ENCODE measurements at places on chromosomes 4 and X.

GRCh38 chr4:118680808-118681207 is 4.4 kb upstream of the METTL14 start:
- no peak for DNase-seq

DNA sequence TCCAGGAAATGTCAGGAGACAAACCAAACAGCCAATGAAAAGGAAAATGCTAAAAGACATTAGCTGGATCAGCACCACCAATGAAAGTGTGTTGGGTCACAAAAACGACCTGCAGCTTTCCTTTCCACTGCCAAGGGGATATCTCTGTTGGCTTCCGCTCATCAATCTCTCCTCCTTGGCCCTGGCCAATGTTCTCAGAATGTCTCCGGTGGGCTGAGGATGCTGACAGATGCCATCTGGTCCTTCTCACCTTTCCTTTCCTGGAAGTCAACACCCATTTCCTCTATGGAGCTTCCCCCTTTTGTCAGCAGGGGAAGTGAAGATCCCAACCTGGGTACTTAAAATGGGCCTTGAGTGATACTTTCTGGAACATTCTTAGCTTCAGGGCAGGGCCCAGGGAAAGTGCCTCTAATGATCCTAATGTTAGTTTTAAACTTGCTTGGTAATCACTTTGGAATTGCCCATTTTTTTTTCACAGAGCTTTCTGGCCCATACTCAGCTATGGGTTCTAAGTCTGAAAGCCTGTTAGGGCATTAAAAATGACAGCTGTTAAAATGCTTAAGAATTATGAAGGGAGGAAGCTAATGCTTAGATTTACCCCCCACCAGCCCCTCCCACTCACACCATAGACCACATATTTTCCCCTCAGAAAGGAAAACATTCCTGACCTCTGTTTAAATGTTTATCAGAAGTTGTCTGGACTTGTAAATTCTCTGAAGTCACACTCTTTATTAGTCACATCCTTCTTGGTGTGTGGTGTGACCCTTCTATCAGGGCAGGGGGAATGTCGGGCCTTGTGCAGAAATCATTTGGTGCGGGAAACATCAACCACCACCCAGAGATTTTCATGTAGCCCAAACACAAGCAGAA is 29.2 kb downstream of the IGFBP7 start:
- DNase-seq = no peak

- DNase-seq = no peak
These were observed 146.7 kb downstream of the CHIC2 start for GRCh38 chr4:53917729-53918128.

DNA sequence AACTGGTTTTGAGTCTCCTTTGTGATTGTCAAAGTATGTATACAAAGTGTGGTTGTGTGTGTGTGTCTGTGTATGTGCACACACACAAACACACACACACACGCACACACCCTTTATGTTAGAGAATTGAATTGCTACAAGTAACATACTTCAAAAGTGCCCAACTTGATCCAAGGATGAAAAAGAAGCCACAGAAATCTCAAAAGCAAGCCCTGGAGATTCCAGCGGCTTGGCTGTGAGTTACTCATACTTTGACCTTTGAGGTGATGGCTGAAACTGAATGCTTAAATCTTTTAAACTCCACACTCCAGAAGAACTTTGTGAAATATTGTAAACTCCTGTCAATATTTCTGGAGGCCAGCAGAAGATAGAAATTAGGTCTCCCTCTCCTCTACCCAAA is 168.4 kb upstream of the NRK start:
- DNase-seq = no peak

- no peak for DNase-seq
These were observed 151.3 kb upstream of the KCNIP4 start for GRCh38 chr4:22099896-22100295.

DNA sequence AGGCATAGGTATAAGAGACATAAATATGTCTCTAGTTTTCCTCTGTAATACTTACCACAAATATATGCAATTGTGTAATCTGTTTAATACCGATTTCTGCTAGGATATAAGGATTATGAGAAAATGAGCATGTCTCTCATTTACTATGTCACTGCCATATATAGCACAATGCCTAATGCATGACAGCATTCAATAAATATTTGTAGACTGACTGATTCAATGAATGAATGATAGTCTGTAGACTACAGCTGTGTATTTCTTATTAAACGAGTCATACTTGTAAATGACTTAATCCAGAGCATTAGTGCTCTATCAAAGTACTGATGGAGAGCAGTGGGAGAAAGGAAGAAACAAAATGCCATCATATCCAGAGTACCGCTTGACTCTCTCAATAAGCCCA is 175.6 kb downstream of the PPP3CA start:
- DNase-seq = no peak

DNA sequence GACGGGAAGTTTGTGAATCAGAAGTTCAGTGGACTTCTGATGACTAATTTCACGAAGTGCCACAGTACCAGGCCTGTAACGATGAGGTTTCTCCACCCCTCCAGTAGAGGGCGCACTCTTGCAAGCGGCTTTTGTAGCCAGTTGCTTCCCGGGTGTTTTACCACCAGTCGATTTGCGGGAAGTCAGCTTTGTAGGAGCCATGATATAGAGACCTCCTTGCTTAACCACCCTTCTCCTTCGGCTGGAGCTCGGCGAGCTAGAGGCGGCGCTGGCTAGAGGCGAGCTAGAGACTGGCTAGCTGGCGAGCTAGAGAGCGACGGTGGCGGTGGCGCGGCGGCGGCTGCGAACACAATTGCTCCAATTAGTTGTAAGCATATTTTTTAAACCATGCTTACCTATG is 72.0 kb downstream of the IL1RAPL1 start:
- no peak for DNase-seq

GRCh38 chrX:139930401-139930800 is 2.5 kb downstream of the ATP11C start:
- no peak for DNase-seq

DNA sequence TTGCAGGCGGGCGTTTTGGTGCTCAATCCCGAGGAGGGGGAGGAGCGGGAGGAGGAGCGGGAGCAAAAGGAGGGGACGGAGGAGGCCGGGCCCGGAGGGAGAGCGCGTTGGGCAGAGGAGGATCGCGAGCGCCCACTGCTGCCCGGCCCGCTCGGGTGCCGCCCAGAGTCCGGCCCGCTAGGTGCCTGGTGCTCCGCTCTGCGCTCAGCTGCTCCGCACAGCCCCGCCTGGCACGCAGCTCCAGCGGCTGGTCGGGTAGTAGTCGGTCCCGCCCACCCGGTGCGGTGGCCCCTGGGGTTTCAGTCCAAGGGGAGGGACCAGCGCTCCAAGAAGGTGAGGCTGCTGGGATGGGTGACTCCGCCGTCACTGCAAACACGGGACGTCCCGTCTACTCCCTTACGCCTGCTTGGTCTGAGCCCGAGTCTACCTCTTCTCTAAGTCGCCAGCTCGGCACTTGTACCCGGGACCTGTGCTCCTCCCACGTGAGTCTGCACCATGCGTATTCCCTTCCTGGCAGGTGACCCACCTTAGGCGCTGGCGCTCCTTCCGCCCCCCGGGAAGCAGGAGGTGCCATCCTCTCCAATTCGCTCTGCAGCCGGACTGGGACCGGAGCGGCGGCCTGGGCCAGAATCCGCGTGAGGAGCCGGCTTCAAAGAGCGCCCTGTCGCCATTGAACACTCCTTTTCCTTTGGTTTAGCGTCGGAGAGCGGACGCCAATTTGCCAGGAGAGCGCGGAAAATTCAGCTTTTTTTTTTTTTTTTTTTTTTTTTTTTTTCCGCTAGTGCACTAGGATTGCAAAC is 405 bp upstream of the HS3ST1 start:
- DNase-seq = peak; percentile 89

DNA sequence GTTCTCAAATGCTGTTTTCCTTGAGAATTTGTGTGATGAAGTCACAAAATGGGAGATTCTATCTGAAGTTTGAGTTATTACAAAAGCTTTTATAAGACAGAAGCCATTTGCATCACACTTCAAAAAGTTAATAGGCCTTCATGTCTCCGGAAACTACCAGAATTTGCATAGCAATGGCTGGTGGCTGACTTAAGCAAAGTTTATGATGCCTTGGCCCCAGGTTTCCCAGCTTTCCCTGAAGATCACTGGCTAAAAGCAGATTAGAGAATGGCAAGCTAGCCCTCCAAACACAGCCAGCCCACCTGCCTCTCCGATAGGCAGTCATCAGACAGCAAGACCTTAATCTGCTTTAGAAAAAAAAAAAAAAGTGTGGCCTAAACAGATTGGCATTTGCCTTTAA is 197.8 kb downstream of the HS3ST1 start:
- DNase-seq = peak; percentile 72

GRCh38 chr4:114200026-114200425 is 220.6 kb upstream of the ARSJ start:
- no peak for DNase-seq

DNA sequence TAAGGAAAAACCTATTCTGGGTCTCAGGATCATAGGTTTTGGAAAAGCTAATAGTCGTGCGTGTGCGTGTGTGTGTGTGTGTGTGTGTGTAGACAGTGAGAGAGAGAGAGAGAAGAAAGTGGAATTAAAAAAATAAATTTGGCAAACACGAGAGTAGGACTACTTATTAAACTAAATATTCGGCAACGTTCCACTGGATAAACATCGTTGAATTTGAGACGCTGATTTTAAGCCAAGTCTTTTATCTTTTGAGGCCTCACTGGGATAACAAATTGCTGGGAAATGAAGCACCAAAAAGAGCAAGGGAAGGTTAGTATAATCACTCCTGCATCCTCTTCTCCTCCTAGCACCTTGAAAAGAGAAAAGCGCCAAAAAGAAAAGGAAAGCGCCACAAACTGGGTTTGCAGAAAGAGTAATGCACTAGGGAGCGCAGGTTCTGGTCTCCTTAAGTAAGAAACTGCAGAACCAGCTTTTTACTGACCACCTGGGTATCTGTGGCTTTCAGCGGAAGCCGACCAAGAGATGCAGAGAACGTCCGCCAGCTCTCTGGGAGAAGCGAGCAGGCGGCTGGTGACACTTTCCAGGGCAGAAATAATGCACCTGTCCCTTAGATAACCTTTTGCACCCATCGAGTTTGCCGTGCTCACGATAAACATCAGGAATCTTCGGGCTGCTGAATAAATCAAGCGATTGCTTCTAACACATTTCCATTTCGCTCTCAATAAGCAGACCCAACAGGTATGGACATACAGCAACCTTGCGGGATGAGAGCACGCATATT is 3.4 kb downstream of the ATOH1 start:
- DNase-seq = no peak

DNA sequence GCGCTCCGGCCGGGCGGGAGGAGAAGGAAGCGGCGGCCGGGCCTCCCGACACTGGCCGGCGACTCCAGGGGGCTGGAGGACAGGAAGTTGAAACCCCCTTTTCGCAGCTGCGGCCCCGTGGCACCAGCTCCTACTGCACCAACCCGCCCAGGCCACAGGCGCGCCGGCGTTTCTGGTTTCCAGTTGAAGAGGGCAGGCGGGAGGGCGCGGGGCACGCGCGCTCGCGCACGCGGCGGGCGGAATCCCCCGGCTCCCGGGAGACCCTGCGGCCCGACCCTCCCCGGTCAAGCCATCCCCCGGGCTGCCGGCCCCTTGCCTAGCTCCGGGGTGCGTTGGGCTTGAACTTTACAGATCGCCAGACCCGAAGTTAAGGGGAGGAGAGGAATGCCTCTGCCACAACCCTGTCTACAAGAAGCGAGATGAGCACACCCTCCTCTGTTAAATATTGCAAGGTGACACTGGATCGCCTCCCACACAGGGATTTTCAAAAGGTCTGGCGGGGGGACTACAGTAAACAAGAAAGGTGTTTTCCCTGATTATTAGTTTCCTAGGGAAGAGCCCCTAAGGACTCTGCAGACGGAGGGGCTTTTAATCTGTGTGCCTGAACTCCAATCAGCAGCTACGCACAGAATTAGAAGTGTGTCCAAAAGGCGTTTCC is 1.4 kb downstream of the ELOVL6 start:
- DNase-seq = peak; percentile 72

GRCh38 chr4:148434075-148434773 is 8.0 kb downstream of the NR3C2 start:
- no peak for DNase-seq

GRCh38 chrX:36445566-36445965 is 526.0 kb downstream of the CFAP47 start:
- no peak for DNase-seq

- no peak for DNase-seq
These were observed 47.1 kb downstream of the ARHGAP10 start for GRCh38 chr4:147778942-147779341.

DNA sequence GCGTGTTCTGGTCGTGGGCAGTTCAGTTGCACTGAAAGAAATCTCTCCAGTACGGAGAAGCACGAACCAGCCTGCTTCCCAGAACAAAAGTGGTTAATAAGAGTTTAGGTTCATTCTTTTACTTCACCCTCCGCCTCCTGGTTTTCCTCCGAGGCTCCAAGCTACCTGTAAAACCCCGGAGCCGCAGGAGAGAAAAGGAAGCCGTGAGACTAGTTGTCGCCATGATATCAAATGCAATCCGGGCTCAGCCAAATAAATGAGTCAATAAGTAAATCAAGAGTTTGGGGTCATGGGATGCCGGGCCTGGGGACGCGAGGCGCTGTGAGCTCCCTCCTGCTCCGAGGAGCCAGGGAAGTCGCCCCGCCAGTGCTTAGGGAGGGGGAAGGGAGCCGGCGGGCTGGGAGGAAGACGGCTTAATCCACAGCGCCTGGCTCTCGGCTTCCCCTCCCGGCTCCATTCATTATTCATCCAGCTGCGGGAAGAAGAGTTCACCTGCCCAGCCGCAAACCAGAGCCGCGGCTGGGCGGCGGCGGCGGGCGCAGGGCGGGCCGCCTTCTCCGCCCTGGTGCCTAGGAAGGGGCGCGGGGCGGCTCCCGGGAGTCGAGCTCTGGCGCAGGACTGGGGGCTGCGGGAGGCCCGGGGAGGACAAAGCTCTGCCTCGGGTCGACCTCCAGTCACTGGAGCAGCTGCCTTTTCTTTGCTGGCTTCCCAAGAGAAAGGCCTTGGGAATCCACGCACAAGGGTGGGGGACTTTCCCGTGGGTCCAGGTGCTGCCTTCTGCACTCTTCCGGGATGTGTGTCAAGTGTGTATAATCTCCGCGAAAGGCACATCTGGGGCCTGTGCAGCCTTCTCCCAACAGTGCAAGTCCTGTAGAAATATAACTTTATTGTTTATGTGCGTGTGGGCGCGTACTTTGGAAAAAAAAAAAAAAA is 1.7 kb downstream of the FRAS1 start:
- peak; percentile 59 for DNase-seq

GRCh38 chr4:184980261-184980660 is 38.0 kb upstream of the HELT start:
- no peak for DNase-seq

DNA sequence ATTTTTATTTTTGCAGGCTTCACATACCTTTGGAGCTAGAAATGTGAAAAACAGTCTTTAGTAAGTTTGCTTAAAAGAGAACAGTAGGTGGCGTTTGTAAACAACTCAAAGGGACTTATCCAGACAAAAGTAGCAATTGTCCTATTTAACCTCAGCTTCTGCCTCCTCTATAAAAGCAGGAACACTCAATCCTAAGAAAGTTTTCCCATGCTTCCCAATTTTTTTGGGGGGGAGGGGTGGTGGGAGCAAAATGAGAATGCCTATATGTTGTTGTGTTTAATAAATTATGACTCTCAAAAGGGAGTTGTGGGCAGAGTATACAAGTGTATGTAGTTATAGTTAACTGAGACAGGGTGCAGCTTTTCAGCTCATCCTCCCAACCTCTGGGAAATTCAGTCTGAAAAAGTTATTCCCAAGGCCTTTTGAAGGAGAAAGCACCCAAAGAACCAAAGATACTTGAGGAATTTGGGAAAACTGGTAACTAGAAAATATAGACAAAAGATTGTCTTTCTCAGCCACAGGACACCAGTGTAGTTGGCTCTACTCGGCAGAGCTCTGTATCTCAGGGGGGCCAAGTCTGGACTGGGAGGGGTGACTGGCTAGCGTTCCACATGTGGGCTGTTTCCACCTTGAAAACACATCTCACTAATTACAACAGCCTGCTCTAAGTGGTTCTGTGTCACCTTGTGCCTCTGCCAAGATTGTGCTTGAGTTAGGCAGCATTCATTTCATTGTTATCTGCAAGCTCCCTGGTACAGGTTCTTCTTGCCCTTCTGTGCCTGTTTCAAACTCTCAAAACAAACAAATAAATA is 2.8 kb downstream of the SFRP2 start:
- DNase-seq = no peak

All from WERI-Rb-1 (cell line).